ENCODE measurements at places on chromosomes 6 and 20. TPM values are rescaled to one million over a fixed set of nuclear protein-coding genes. Genes with fewer than 3 reads are reported as not detected.
A peak's percentile ranks its signal among the peaks of the same experiment; 100 is the strongest.

GRCh38 chr6:12275107-12275506, 15.1 kb upstream of the EDN1 start:
- no peak for DNase-seq

CST4 gene
- polyA plus RNA-seq, result not detected

DNA sequence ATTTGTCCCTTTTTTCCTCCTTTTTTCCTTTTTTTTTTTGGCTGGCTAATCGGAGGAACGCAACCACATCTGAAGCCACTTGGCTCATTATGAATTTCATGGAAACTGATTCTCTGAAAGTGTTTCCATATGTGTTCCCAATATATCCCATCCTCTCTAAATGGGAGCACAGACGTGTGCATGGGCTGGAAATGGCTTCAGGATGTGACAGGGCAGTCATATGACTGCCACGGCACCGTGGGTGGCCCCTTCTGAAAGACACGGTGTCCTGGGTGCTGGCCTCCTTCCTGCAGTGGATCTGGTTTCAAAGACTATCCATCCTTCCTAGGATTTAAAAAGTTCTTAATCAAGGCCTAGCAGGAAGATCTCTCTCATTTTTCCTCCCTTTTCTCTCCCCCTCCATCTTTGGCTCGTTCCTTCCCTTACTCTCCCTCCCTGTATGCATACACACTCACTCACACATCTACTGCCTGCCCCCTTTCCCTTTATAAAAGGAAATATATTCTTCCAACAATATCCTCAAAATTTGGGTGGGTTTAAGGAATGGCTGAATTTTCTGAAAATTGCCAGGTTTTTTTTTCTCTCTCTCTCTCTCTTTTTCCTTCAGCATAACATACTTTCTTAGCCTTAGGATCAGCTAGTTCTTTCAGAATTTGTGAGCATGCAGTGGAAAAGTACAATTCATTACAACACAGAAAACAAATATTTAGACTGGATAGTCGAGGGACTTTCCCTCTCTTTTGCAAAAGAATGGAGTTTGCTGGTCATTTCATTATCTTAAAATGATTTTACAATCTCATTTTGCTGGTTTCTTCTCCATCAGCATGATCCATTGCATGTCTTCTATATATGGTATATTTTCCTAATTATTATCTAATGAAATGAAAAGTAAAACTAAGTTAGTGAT, 161.2 kb upstream of the SUPT3H start:
- no peak for DNase-seq

- DNase-seq, result peak; percentile 29
Observed at GRCh38 chr6:12637960-12638641, 78.5 kb upstream of the PHACTR1 start.

GRCh38 chr6:44642349-44642748, 254.8 kb downstream of the CDC5L start:
- DNase-seq, result no peak

DNA sequence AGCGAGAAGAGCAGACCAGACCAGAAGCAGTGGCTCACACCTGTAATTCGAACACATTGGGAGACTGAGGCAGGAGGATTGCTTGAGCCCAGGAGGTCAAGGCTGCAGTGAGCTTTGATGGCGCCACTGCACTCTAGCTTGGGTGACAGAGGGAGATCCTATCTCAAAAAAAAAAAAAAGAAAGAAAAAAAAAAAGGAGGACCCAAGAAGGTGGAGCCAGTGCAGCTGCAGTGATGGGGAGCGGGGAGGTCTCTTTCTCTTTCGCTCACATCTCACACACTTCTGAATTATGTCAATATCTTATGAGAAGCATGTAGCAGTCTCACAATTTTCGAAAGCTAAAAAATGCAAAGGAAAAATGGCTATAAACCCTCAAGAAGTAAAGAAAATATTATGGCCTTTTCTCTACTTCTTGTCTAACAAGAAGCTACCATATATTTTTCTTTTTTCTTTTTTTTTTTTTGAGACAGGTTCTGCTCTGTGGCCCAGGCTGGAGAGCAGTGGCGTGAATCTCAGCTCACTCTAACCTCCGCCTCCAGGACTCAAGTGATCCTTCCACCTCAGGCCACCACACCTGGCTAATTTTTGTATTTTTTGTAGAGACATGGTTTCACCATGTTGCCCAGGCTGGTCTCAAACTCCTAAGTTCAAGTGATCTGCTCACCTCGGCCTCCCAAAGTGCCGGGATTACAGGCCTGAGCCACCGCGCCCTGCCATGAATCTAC, 3.8 kb upstream of the SPO11 start:
- DNase-seq, result no peak

DOK5 gene
- polyA plus RNA-seq, result not detected

JPH2 gene
- not detected for polyA plus RNA-seq

WFDC10B gene
- polyA plus RNA-seq, result not detected

DNA sequence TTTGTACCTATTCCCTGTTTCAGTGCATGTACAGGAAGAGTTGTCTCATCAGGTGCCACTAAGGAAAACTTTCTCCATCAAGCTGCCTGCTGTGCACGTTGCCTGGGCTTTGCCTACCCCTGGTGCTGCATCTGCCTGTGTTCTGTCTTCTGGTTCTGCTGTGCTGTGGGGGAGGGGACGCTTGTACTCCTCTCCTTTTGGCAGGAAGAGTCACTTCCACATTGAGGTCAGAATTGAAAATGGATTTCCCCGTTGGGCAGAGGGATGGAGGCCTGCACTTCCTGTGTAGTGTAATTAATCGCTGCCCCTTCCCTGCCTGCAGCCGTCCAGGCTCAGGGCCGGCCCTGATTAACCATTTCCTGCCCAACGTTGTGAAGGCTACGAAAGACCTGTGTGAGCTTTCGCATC, 153.3 kb downstream of the SCML4 start:
- peak; percentile 83 for DNase-seq

DNA sequence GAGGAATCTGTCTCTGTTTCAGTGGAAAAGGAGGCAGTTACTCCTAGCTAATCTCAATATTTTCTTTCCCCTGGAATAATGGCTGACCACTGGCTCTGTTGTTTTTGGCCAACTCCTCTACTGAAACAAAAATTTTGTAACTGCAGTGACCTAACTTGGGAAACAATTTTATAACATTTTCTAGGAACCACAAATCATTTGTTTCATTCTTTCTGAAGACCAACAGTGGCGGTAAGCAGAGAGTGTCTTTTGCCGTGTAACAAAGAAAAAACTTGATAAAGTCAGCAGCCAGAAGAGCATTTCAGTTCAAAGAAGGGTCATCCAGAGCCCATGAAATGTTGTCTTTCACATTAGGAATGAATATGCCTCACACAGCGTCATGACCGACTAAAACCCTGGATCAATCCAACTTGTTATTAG, 11.8 kb upstream of the BFSP1 start:
- DNase-seq, result no peak

POM121L2 gene
- polyA plus RNA-seq, result not detected

GRCh38 chr6:116059713-116060571, 749 bp downstream of the FRK start:
- DNase-seq, result peak; percentile 8

HLA-DPB1 gene
- 921 TPM for polyA plus RNA-seq

GRCh38 chr20:35611482-35611881, 4.1 kb upstream of the SPAG4 start:
- peak; percentile 61 for DNase-seq

IL17A gene
- not detected for polyA plus RNA-seq

DNA sequence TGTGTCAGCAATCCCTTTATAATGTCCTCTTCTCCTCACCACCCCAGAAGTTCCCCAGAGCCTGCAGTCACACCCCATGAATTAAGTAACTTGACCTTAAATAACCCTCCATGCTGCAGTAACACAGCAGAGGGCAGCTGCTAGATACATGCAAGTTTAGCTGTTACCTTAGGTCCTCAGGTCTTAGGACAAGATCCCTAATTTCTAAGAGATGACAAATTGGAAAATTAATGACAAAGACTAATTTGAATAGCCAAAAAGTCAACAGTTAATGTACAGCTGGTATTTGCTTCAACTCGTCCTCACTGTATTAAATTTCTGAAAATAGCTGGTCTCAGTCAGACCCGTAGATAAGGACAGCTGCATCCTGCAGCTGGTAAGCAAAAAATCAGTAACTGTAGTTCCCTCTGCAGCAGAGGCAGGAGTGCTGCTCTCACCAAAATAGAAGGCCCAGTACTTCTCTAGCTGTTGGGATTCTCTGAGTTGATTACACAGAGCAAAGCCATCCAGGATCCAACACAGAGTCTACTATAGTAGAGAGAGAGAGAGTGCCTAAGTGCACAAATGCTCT, 62.4 kb downstream of the TNFRSF21 start:
- DNase-seq, result peak; percentile 31

DNA sequence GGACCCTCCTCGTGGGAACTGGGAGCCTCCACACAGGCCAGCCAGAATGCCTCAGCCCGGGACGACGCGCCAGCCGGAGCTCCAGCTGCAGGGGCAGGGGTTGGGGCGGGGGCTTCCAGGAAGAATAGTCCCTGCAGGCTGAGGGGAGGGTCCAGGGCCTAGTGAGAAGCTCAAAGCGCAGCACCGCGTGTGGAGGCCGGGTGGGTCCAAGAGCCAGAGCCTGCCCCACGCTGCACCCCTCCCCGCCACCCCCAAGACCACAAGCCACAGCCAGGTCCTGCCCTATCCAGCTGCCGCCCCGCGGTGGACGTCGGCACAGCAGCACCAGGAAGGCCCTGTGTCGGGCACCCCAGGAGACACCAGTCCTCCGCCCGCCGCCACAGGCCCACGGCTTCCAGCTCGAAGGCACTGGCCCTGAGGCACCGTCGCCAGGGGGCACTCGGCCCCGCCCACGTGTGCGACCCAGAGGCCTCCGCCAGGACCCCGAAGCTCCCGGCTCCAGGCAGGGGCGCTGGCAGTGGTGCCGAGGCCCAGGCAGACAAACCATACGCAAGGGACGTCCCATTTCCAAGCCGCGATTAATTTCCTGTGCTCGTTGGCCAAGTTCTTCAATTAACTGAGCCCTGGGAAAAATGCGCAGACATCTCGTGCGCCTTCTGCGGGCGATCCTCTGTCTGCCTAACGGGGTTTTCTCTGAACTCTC, 19.5 kb downstream of the KCNQ2 start:
- no peak for DNase-seq

ENPP3 gene
- polyA plus RNA-seq, result 0.18 TPM

DNA sequence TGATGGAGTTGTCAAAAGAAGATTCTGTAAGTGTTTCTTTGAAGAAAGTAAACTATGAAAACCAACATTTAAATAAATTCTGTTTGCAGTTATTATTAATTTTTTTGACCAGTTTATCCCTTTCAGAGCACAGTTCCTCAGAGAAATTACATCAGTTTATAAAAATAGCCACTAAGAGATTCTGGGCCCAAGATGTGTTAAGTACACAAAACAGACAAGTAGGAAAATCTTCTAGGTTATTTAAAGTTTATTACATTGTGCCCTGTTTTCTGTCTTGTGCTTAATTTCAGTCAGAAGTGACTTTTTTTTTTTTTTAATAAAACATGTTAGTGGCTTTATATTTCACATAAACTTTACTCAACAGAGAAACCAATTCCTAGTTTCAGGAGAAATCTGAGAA, 72.3 kb downstream of the ECT2L start:
- DNase-seq, result no peak

MROH8 gene
- 3.8 TPM for polyA plus RNA-seq

TTK gene
- 0.25 TPM for polyA plus RNA-seq

DNA sequence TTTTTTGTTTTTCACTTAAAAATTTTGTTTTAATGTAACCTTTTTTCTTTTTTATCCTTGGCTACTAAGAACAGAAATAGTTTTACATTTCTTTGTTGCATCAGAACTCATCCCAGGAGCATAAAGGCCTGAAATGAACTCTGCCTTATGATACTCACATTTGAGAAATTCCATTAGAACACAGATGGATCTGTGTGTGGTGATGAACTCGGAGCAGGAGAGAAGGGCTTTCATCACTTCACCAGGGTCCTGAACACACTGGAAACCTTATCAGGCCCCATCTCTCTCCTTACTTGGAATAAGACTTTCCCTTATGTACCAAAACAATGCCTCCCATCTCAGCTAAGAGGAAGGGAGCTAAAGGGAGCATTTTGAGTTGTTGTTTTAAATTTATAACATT, 139.4 kb downstream of the PHF3 start:
- no peak for DNase-seq

NKAPL gene
- not detected for polyA plus RNA-seq

TMC2 gene
- not detected for polyA plus RNA-seq

GRCh38 chr6:113208726-113209125, 648.4 kb upstream of the MARCKS start:
- no peak for DNase-seq

GRCh38 chr20:23697947-23698346, 9.1 kb upstream of the CST4 start:
- no peak for DNase-seq

OPRL1 gene
- polyA plus RNA-seq, result 3.1 TPM

GRCh38 chr20:64068386-64069208, 5.6 kb downstream of the TCEA2 start:
- no peak for DNase-seq

- DNase-seq, result no peak
Observed at GRCh38 chr6:170110201-170111140, 180.4 kb downstream of the DLL1 start.

ENPP1 gene
- 0.27 TPM for polyA plus RNA-seq

GRCh38 chr6:133393891-133394290, 152.7 kb downstream of the EYA4 start:
- DNase-seq, result no peak

DNA sequence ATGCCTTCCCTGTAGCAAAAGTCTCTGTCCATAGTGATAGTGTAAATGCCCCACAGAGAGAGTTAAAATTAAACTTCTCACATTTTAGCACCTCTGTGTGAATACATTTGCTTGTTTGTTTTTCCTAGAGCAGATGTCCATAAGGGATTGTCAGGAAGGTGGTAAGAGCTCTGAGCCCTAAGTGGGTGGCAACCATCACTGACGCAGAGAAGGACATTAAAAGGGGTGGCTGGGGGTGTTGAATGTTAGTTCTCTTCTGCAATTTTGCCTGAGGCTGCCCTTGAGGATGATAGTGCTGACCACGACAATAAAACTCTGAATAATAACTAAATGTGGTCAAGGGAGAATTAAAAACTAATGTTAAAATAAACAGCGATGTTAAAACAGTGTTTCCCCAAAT, 174.3 kb upstream of the ID4 start:
- no peak for DNase-seq

- no peak for DNase-seq
Observed at GRCh38 chr6:25279748-25280343, 672 bp downstream of the CARMIL1 start.

PPP1R3G gene
- 0.04 TPM for polyA plus RNA-seq

- DNase-seq, result no peak
Observed at GRCh38 chr20:1964061-1964460, 29.8 kb downstream of the PDYN start.

DNA sequence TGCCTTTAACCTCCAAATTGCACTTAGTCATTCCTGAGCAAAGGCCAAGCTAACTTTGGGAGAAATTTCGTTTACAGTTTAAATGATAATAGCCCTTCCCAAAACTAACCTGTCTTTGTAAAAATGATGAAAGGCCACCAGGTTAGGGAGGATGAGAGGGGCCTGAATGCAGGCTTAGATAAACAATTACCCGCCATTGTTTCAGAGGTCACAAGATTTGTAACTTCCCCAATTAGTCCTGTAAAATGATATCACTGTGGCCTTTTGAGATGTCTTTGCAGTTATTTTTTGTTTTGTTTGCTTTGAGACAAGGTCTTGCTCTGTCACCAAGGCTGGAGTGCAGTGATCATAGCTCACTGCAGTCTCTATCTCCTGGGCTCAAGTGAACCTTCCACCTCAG, 26.3 kb downstream of the GNL1 start:
- peak; percentile 53 for DNase-seq

- DNase-seq, result no peak
Observed at GRCh38 chr6:40054602-40055001, 120.3 kb upstream of the MOCS1 start.

- no peak for DNase-seq
Observed at GRCh38 chr6:18022398-18023231, 35.2 kb upstream of the KIF13A start.

GRCh38 chr20:63123331-63123741, 92.6 kb downstream of the YTHDF1 start:
- no peak for DNase-seq

QRSL1 gene
- polyA plus RNA-seq, result 36.9 TPM

Data from B cell (primary cell).